Activated CD4-positive, alpha-beta T cell treated with anti-CD3 and anti-CD28 coated beads, Interleukin-2, amount 50 U/mL, for 48 hours (primary cell): ENCODE measurements at places on chromosomes 1 and 21.

GRCh38 chr1:201850053-201850397 is 21.1 kb downstream of the IPO9 start:
- no peak for DNase-seq

- DNase-seq: no peak
Measured at GRCh38 chr1:5551274-5551975, 440.8 kb downstream of the NPHP4 start.

GRCh38 chr1:205497351-205497750 is 7.1 kb upstream of the CDK18 start:
- DNase-seq: no peak

DNA sequence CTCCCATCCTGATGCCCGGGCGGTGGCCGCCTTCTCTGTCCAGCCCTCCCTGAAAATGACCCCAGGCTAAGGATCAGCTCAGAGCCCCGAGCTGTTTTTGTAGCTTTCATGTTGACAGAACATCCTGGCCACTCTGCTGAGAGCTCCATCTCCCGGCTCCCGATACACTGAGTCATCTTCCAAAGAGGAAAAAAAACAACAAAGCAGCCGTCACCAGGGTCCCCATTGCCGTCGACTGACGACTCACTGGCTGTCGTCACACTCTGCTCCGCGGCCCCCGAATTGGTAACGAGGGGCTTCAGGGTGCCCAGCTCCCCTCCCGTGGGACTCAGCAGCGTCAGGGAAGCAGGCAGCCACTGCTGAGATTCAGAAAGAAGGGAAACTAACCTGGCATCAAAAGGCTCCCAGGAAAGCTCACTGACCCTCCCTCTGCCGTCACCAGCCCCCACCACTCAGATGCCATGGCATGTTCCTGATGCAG is 67.2 kb downstream of the CD46 start:
- DNase-seq: no peak

DNA sequence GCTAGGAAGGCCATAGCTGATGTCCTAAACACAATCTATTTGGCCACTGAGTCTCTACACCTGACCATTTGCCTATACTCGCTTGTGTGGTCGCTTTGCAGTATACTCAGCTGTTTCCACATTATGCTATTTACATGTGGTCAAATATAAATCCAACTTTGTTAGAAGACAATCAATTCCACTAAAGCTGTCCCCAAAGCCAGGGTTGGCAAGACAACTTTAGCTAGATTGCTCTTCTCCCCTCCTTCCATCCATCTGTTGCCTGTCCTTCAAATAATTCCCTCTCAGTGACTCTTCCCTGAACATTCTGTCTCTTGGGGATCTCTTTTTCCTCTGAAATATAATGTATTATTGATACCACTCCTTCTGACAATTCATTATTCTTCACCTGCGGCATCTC is 30.1 kb downstream of the AVPR1B start:
- DNase-seq: no peak

DNA sequence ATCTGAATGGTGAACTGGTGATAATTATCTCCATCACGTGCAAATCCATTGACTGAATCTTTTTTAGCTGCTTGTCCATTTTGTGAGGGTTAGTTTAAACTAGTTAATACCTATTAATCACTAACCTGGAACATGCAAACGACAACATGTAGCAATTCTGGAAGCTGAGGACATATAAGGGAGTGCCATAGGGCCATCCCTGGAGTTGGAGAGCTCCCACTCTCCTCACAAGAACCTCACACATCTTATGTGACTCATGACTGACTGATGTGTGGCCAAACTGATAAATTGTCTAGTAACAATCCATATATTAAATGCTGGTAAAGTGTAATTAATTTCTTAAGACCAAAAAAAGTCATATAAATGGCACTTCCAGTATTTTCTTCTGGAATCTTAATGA is 62.9 kb upstream of the HOOK1 start:
- DNase-seq: no peak

DNA sequence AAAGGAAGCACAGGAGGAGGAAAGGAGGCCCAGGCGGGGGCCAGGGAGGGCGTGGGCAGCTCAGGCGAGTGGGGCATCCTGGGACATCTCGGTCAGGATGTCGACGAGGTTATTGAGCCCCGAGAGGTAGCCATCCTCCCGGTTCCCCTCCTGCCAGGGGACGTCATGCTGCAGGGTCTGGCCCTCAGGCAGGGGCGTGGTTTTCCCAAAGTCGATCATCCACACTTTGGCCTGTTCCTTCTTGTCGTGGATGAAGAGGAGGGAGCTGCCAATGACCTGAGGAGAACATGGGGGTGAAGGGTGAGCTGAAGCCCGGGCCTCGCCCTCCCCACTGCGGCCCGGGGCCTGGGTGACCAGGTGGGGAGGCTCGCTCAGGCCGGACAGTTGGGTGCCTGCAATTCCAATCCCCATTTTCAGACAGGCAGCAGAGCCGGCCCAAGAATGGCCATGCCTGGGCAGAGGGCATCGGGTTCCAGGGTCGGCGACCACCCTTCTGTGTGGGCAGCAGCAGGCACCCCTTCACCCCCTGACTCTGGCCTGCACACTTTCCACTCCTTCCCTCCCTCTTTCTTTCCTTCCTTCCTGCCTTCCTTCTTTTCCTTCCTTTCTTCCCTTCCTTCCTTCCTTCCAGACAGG is 86.2 kb downstream of the STUM start:
- no peak for DNase-seq

- DNase-seq: no peak
Measured at GRCh38 chr1:53080041-53080440, 18.0 kb downstream of the PODN start.

- DNase-seq: no peak
Measured at GRCh38 chr1:231796141-231796540, 169.6 kb downstream of the DISC1 start.

DNA sequence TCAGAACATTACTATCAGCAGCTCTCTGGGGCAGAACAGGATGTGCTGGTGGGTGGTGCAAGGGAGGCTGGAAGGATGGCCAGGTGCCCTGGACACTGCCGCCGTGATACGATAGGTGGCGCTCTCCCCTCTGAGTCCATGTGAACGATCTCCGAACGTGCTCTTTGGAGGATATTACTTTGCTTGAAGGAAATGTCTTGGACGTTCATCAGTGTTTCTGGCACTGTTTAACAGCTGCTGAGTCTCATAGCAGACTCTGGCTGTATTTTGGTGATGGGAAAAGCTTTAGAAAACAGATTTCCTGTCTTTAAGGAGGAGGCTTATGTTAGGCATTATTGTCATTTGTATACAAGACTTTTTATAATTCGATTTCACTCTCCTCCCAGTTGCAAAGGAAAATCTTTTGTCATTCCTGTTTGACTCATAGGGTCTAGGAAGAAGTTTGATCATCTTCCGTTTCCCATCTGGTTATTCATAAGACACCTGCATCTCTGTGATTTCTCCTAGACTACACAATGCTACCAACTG is 386.2 kb upstream of the ADGRL2 start:
- peak; percentile 14 for DNase-seq

- no peak for DNase-seq
Measured at GRCh38 chr1:1239614-1240347, 6.7 kb downstream of the C1QTNF12 start.

- no peak for DNase-seq
Measured at GRCh38 chr1:195394567-195394966, 1213.7 kb downstream of the KCNT2 start.

GRCh38 chr1:240352769-240353168 is 259.2 kb downstream of the GREM2 start:
- DNase-seq: no peak

DNA sequence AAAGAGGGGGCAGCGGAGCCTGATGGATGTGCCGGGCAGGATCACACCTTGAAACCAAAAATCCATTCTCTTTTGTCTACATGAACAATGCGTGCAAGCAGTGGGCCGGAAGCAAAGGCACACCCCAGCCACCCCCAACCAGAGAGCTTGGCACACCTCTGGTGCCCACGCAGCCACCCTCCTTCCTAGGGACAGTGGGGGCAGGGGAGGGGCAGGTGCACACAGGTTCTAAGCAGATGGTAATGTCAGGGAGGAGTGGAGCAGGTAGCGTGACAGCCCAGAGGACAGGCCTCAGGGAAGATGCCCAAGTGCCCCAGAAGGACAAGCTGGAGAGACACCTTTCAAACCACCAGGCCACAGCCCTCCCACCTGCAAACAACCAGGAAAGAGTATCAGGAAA is 36.5 kb downstream of the SYF2 start:
- DNase-seq: no peak

DNA sequence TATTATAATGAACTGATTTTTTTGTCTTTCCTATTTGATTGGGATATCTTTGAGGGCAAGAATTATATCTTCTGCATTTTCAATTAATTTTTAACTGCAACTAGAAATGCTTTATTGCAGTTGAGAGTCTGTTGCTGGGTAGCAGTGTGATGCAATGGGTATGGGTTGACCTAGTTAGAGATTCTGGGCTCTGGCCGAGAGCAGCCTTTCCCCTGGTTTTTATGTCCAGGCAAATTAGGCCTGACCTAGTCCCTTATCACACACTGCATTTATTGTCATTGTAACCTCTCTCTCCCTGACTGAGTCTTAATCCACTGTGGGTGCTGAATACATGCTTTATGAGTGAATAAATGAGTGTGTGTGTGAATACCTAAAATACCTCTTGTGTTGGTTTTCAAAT is 206.4 kb upstream of the PTGFR start:
- DNase-seq: no peak

- no peak for DNase-seq
Measured at GRCh38 chr1:27307874-27308598, 13.9 kb upstream of the TMEM222 start.

GRCh38 chr1:219801156-219801820 is 127.1 kb downstream of the SLC30A10 start:
- no peak for DNase-seq

- DNase-seq: no peak
Measured at GRCh38 chr1:7922301-7922700, 18.3 kb downstream of the TNFRSF9 start.

DNA sequence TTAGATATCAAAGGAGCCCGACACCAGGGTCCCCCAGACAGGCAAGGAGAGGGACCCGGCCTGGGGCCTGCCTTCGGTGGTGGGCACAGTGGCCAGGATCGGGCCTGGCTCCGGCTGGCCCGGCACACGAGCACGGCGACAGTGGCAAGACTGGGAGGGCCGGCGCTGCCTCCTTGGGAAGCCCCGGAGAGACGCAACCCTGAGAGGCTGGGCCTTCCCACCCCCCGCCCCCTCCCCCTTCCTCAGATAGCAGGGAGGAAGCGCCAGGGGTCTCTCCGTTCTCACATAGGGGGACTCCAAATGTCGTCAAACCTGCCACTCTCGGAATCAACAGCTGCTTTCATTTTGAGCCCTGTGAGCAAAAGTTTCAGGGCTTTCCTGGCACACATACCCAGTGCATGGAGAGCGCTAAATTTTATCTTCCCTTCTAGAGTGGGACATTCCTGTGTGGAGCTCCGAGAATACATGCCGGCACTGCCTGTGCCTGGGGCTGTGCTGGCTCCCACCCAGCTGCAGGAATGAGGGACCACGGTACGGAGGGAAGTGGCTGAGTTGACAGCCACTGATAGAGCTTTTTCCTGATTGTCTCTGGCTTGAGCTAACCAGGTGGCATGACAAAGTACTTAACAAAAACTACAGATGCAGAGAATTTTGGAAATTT is 62.4 kb downstream of the CD247 start:
- peak; percentile 47 for DNase-seq

DNA sequence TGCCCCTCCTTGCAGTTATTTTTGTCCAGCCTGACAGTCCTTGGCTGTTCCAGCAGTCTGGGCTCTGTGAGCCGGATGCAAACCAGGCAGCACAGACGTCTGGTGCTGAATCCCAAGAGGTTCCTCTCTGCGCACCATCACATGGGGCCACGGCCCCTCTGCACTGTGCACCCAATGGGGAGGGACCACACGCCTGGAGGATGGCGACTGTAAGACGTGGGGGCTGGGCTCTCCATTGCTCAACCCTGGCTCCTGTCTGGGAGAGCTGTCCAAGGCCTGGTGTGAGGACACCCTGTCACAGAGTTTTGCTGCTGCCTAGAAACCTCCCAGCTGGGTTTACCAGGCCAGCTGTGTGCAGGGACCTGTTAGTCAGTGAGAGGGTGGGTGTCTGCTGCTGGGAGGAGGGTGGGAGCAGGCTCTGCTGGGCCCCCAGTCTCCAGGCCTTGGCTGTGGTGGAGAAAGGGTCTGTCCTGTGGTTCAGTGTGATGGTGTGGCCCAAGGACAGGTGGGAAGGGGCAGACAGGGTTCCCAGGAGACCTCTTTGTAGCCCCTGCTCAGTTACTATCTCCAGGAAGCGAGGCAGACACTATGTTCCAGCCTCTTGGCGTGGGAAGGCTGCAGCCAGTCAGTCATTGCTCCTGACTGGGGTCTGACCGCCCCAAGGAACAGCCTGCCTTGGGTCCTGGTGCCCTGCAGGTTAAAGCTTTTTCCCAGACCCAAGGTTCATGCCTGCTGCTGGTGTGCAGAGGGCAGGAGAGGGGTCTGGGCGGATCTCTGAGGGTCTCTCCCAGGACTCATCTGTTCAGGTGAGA is 13.8 kb downstream of the HEYL start:
- no peak for DNase-seq

DNA sequence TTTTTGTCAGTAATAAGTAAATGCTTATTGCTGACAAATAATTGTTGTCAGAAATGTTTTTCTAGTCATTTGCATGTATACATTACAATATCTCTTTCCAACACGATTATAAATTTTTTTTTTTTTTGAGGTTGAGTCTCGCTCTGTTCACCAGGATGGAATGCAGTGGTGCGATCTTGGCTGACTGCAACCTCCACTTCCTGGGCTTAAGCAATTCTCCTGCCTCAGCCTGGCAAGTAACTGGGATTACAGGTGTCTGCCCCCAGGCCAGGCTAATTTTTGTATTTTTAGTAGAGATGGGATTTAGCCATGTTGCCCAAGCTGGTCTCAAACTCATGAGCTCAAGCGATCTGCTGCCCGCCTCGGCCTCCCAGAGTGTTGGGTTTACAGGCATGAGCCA is 72.0 kb upstream of the ATF3 start:
- no peak for DNase-seq

- DNase-seq: no peak
Measured at GRCh38 chr1:169364948-169365347, 2.6 kb downstream of the NME7 start.

- DNase-seq: no peak
Measured at GRCh38 chr1:233240829-233241682, 54.5 kb downstream of the PCNX2 start.

- no peak for DNase-seq
Measured at GRCh38 chr1:222970040-222970439, 155.2 kb downstream of the DISP1 start.

GRCh38 chr1:97820470-97821188 is 100.2 kb downstream of the DPYD start:
- DNase-seq: no peak

DNA sequence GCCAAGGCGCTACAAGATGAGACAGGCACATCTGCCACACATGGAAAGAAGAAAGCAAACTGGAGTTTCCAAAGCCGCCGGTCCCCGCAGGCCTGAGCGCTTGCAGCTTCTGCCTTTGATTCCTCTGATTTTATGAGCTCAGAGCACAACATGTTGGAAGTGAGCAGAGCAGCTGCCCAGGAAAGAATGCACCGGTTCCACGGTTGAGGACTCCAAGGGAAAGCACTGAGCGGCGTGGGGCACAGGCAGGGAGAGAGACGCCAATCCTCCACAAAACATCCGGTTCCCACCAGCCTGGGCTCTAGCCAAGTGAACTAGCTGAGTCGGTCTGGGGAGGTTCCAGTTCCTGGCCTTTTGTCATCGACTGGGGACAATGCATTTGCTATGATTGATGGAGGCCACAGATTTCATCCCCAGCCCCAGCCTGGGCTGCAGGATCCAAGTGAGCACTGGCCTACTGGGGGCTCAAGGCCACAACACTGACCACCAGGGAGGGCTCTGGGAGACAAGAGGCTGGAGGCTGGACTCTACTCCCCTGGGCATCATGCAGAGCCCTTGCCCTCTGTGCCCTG is 253.1 kb upstream of the IRF2BP2 start:
- no peak for DNase-seq
